ENCODE measurements at places on chromosomes 12 and 14.

DNA sequence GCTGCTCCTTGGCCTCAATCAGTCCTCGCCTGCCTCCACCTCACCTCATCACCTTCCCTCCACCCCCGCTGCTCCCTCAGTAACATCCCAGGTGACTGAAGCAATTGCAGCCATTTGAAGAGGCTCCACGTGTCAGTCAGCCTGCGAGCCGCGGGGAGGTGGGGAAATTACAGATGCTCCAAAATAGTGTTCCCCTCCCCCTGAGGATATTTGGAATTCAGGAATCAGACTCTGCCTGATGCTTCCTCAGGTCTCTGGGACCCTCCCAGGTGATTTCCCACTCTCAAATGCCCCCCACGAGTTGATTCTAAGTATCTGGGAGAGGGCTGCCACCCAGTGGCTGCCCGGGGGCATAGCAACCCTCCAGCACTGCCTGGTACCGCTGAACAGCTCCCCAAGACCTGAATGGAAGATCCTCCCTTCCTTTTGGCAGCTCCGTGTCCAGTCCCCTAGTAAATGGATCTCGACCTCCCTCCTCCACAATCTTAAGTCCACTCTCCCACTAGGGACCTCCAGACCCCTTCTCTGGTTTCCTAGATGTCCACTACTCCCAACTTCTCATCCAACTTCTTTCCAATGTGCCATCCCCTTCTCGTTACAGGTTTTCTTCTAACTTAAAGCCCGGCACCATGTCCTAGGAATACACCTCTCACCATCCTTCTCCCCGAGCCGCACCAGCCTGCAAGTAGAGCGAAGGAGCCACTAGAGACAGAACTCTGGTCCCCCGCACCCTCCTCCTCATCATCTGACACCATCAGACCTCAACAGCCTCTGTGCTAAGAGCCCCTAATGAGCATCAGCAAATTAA, 1.4 kb upstream of the ASIC1 start:
- peak; percentile 52 for DNase-seq

DNA sequence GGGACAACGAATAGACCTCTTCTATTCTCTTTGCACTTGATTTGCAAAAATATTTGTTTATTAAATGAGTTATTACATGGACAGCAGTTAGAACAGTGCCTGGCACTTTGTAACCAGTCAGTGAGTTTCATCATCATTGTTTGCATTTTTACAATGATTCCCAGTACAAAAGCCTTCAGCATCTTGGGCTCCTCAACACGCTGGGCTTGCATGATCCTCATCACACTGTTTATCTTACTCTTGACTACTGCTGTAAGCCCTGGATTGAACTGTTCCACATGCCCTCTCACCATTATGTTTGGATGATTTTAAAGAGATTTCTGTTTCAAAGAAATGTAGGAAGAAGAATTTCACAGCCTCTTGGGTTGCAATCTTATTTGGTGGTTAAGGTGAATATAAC, 204.3 kb downstream of the PELI2 start:
- no peak for DNase-seq

GRCh38 chr14:50260511-50260910, 29.1 kb upstream of the SOS2 start:
- peak; percentile 48 for DNase-seq

DNA sequence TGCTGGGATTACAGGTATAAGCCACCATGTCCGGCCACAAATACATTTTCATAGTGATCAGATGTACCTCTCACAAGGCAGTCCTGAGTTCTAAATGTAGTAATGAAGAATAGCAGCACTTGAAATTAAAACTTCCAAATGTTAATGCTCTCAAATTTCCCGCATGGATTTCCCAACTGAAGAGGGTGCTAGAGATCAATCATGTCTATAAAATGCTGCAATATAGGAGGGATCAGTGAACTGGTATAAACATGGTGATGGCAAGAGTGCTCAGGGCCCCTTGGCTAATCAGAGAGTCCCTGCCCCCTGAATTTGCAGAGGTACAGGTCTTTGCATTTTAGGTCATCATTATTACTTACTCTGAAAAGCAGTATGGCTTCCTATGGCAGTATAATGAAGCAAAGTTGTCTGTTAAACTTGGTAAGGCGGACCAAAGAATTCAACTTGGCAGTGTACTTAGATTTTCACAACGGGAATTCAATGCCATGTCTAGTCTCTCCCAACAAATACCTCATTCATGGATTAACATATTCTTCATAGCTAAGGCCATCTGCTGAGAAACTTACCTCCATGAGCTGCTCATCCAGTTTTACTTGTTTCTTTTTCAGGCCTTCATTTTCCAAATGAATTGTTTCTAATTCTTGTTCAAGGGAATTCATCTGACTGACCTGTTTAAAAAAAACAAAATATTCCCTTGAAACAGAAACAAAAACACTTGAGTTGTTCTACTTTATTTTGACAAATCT, 67.0 kb upstream of the SAV1 start:
- DNase-seq: no peak

DNA sequence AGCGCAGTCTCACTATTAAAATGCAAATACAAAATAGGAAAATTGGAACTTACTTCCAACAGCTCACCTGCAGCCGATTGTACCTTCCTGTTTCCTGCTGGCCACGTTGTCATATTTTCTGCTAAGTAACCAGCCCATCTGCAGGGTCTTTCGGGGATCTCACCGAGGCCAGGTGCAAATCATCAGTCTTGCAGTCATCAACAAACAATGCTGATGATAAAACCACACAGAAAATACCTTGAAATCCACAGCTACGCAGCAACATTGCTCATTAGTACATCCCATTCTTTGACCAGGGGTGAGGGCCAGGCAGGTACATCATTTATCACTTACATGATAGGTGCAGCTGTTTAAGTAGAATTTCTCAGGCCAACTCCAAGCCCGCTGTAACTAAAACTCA, 406.9 kb downstream of the TMEM121 start:
- no peak for DNase-seq

DNA sequence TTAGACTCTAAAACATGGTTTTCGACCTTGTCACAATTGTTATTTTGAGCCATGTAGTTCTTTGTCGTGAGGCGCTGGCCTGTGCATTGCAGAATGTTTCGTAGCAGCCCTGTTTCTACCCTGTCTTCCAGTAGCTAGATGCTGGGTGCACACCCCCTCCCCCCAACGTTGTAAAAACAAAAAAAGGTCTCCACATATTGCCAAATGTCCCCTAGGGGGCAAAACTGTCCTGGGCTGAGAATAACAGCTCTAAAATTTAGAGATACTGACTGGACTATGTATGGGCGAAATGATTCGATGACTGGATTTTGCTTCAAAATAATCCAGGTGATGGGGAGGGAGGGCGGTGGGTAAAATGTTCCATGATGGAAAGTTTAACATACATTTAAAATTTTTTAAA, 126.1 kb upstream of the FUT8 start:
- no peak for DNase-seq

GRCh38 chr12:74846116-74846515, 308.5 kb downstream of the ATXN7L3B start:
- DNase-seq: no peak

DNA sequence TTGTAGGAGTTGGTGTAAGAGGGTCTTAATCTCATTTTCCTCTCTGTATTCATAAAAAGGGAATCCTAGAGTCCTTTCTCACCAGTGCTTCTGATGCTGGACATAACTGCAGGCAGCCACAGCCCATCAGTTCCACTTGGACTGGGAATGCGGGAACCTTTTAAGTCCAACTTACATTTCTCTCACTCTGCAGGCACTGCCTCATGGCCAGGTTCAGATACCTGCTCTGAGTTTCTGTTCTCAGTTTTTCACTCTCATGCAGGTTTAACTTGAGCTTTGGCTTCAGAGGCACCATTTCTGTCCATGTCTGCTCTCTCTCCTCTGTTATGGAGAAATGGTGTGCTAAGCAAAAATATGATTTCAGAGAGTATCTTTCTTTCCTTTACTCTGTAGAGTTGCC, 4.2 kb downstream of the ACVR1B start:
- no peak for DNase-seq

- no peak for DNase-seq
Measured at GRCh38 chr12:90915353-90915752, 39.6 kb downstream of the CCER1 start.

- no peak for DNase-seq
Measured at GRCh38 chr14:35158951-35159653, 36.8 kb downstream of the PRORP start.

GRCh38 chr12:129076441-129077320, 223.4 kb downstream of the GLT1D1 start:
- DNase-seq: no peak

DNA sequence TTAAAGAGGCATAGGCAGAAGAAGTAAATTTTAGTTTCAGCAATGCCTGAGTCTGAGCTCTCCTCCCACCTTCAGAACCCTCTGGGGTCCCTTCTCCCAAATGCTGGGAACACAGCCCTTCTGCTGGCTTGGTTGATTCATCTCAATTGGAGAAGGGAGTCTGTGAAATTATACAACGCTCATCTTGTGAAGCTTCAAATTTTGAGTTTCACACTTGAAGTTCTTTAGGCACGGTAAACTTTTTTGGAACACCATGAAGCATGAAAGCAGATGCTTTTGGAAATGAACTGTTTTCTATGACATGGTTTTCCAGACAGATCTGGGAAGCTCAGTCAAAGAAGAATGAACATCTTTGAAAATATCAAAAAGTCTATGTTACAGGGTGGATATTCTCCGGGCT, 69.9 kb downstream of the TBK1 start:
- no peak for DNase-seq

DNA sequence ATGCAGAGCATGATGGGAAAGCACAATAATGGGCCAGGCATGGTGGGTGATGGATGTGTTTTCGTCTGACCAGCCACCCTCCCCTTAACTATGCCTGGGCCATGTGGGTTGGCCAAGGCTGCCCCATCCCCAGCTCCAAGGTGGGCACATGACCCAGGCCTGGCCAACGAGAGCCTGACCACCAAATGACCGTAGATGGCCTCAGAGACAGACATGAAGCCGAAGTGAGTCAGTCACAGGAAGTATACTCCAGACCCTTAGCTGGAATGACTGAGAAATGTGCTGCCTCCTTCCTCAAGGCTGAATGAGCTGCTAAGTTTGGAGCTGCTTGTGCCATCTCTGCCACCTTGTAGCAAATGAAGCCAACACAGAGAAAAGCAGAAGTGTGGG, 233.6 kb downstream of the BCL11B start:
- peak; percentile 57 for DNase-seq

GRCh38 chr12:21571046-21571445, 33.6 kb downstream of the GYS2 start:
- no peak for DNase-seq

DNA sequence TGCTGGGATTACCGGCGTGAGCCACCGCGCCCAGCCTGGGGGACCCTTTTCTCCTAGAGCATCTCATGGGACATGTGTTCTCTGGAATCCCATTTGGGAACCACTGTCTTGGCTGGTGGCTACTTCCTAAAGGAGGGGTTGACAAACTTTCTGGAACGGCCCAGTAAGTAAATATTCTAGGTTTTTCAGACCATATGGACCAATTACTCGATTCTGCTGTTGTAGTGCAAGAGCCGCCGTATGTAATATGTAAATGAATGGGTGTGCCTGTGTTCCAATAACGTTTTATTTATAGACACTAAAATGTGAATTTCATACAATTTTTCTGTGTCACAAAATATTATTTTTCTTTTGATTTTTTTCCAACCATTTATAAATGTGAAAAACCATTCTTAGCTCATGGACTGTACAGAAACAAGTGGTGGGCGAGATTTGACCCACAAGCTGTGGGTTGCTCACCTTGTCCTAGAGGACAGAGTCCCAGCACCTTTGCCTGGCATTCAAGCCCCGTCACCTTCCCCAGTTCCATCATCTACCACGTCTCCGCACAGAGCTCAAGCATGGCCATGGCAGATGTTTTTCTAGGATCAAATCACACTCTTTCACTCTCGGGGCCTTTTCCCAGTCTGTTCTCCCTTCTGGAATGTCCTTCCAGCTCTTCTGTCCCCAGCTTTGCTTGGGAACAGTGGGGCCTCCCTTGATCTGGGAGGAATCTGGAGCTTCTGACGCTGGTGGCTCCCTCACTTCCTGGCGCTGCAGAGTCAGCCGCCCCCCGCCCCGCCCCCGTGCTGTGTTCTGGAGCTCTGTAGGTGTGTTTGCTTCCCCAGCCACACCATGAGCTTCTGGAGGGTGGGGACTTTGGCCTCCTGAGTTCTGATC, 17.9 kb upstream of the RCOR1 start:
- DNase-seq: no peak

GRCh38 chr12:125330645-125331341, 265.6 kb downstream of the AACS start:
- peak; percentile 49 for DNase-seq

DNA sequence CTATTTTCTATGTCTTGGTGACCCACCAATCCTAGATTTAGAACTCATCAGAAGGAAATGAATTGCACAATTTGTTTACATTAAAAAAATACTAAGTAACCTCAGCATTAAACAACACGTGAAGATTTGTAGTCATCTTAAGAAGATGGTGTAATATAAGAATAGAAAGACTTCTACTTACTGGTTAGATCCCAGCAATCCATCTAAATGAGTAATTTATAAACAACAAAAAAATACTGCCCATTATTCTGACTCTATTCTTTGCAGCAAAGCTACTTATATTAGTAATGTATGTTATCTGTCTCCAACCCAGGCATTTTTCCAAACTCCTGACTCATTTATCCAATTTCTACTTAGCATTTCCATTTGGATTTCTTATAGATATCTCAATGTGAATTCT, 67.8 kb downstream of the CD163L1 start:
- DNase-seq: no peak

GRCh38 chr12:97005174-97005573, 98.1 kb downstream of the NEDD1 start:
- no peak for DNase-seq

DNA sequence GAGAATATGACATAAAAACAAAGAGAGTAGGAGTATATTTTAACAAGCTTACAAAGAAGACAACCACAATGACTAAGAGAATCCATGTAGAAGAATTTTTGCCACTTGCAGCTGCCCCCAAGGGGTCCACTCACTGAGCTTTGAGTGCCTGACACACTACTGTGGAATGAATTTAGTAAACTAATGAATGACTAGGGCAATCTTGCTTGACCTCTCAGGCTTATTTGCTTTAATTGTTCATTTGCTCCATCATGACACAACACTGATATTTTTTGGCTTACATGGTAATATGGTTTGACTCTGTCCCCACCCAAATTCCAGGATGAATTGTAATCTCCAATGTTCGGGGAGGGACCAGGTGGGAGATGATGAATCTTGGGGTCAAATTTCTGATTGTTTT, 249.1 kb upstream of the FAR2 start:
- no peak for DNase-seq

GRCh38 chr12:107091381-107091780, 2.0 kb downstream of the CRY1 start:
- no peak for DNase-seq

GRCh38 chr12:109988274-109988673, 7.9 kb downstream of the GIT2 start:
- DNase-seq: no peak

- DNase-seq: no peak
Measured at GRCh38 chr12:107955966-107956643, 173.0 kb upstream of the WSCD2 start.

DNA sequence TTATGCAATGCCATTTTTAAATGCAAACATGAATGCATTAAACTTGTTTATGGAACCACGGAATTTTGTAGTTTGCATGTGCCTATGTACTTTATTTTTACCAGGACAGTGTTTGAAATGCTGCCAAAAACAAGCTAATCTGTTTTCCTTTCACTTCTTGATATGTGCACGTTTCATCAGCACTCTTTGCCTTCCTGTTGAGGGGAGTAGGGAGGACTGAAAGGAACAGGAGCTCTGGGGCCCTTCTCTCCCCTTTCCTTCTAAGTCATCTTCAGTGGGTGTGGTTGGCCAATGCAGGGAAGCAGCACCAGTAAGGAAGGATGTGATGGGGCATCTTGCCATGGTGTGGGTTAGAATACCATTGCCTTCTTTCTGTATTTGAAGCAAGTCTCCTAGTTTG, 12.1 kb upstream of the PPP4R4 start:
- peak; percentile 61 for DNase-seq

Data from suppressor macrophage treated with lipopolysaccharide for 4 hours (primary cell).